ENCODE measurements at places on chromosomes 4 and X. TPM values are rescaled to one million over a fixed set of nuclear protein-coding genes. Genes with fewer than 3 reads are reported as not detected.

DNA sequence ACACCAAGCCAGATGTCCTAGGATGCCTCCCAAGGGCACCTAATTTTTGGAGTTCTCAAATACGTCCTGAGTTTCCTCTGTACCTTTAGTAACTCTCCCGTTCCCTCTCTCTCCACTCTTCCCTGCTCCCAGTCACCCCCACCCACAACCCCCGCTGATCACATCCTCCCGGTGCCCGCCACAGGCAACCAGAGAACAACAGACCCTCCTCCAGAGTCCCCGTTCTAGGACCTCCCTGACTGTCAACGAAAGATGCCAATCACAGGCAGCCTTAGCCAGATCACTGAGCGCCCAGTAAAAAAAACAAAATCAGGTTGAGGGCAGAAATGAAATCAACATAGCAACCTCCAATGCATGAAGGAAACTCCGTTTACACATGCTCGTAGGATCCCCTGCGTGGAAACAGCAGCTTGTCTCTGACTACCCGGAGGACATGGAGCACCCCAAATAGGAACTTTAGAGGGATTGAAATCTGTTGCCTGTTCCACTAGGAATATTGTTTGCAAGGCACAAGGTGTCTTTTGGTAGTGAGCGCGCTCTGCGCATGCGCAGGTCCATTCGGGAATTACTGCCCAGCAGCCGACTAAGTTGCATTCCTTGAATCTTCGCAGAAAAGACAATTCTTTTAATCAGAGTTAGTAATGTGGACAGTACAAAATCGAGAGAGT is at the start of gene GABRB1:
Gene GABRB1, plus strand, starts transcription at position 557 of the 668 bp plus-strand sequence.
- H3K36me3 ChIP-seq = no peaks in the 10 kb centered on the region
- peak; percentile 2 for DNase-seq
- H3K27me3 ChIP-seq = peaks cover 51% of the 10 kb centered on the region
- peaks cover 16% of the 10 kb centered on the region for H3K4me1 ChIP-seq

Gene DCAF4L1
- total RNA-seq = 0.26 TPM

GRCh38 chr4:58749206-58749605 is 1639.0 kb upstream of the IGFBP7 start:
- H3K27ac ChIP-seq = no peak overlapping the region
- H3K4me3 ChIP-seq = no peak overlapping the region
- no peaks in the 10 kb centered on the region for H3K4me1 ChIP-seq
- no peaks in the 10 kb centered on the region for H3K36me3 ChIP-seq
- no peaks in the 10 kb centered on the region for H3K27me3 ChIP-seq

DNA sequence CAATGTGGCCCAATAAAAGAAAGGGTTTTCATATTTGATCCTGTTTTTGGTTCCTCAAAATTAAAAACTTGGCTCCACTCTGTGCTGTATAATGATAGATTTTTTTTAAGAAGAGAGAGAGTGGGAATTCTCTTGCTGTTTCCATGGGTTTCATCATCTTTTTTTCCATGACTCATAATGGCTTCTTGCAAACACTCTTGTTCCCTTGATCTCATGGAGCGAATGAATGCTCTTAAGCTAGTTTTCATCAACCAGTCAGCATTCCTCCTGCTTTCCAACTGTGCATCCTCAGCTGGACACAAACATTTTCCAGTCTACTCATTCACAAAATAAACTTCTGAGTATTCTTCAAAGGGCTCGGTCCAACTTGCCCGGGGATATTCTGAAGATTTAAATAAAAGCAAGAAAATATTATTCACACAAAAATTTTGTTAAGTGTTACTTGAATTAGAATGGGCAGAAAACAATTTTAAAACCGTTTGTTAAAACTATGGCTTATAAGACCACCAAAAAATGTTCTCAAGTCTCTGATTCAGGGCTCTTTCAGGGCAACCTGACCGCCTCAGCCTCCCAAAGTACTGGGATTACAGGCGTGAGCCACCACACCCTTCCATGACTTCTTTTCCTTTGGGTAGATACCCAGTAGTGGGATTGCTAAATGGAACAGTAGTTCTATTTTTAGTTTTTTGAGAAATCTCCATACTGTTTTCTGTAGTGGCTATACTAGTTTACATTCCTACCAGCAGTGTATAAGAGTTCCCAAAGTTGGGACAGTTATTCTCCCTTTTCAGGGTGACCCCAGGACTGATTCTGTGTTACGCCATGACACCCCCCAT is 64.7 kb downstream of the TMEM156 start:
- peaks cover 16% of the 10 kb centered on the region for H3K4me1 ChIP-seq
- H3K36me3 ChIP-seq = peaks cover 48% of the 10 kb centered on the region
- DNase-seq = no peak
- peak overlapping the region; percentile 73 for H3K27ac ChIP-seq
- no peak overlapping the region for H3K4me3 ChIP-seq

Gene PNCK
- 1.2 TPM for total RNA-seq

- no peak overlapping the region for H3K27ac ChIP-seq
- H3K27me3 ChIP-seq = no peaks in the 10 kb centered on the region
- no peak overlapping the region for H3K4me3 ChIP-seq
- H3K4me1 ChIP-seq = no peaks in the 10 kb centered on the region
- H3K36me3 ChIP-seq = no peaks in the 10 kb centered on the region
These were observed 39.8 kb downstream of the NPY2R start for GRCh38 chr4:155248002-155248896.

DNA sequence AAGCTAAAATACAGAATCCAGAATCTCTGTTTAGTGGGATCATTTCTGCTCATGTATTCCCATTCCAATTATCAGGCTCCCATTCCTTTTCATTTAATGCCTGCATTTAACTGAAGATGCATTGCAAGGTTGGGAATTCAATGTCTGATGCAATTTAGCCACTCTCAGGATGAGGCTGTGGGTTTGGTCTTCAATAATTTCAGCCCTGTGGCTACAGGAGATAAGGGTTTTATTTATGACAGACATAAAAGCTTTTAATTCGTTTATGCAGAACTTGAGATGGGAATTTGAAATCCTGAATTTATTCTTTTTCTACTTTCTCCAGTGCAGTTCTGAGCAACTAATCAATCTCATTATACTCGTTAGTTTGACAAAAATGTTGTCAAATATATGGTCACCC is 1225.9 kb downstream of the PCDH18 start:
- H3K27ac ChIP-seq = no peak overlapping the region
- no peak for DNase-seq
- H3K4me1 ChIP-seq = no peaks in the 10 kb centered on the region
- no peaks in the 10 kb centered on the region for H3K36me3 ChIP-seq
- no peak overlapping the region for H3K4me3 ChIP-seq

GRCh38 chr4:155062948-155063347 is 145.5 kb upstream of the NPY2R start:
- no peaks in the 10 kb centered on the region for H3K27me3 ChIP-seq
- no peaks in the 10 kb centered on the region for H3K4me1 ChIP-seq
- H3K27ac ChIP-seq = no peak overlapping the region
- no peak overlapping the region for H3K4me3 ChIP-seq
- no peaks in the 10 kb centered on the region for H3K36me3 ChIP-seq

- peaks cover 1% of the 10 kb centered on the region for H3K4me1 ChIP-seq
- H3K36me3 ChIP-seq = no peaks in the 10 kb centered on the region
- DNase-seq = no peak
- no peak overlapping the region for H3K27ac ChIP-seq
These were observed 20.8 kb upstream of the ZCCHC12 start for GRCh38 chrX:118802857-118803256.
